ENCODE measurements at places on chromosomes 6 and 20.

DNA sequence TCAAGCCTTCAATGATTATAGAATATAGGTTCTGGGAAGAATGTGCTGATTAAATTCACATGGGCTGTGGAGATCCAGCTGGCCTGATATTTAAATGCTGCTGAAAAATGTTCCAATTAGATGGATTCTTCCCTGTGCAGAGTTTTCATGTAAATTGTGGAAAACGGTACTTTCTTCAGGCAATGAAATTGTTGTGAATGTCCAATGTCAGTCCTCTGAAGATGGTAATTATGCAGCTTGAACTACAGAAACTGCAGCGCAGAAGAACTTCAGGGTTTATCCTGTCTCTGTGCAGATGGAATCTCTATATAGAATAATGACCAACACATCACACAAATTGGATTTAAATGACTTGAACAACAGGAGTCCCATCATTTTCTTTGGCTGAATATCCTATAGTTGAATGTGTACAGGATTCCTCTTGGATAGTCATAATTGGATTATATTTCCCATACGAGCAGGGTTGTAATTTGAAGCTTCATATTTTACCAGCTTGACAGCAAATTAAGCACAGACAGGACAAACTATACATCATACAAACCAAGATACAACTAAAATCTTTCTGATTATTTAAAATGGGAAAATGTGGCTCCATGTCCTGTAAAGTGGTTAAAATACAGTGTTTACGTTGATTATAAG lies 82.3 kb downstream of the CAP2 start:
- DNase-seq = no peak

GRCh38 chr6:20207088-20207418 lies 5.2 kb downstream of the MBOAT1 start:
- no peak for DNase-seq

GRCh38 chr6:118984342-118984741 lies 49.4 kb upstream of the MCM9 start:
- no peak for DNase-seq

GRCh38 chr20:20344476-20344875 lies 23.4 kb upstream of the INSM1 start:
- no peak for DNase-seq

DNA sequence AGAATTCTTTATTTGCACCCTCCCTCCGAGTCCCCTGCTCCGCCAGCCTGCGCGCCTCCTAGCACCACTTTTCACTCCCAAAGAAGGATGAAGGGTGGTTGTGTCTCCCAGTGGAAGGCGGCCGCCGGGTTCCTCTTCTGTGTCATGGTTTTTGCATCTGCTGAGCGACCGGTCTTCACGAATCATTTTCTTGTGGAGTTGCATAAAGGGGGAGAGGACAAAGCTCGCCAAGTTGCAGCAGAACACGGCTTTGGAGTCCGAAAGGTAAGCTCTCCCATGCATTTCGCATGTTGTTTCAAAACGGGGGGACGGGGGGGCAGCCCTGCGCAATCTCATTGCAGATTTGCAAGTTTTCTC lies 357 bp downstream of the PCSK2 start:
- no peak for DNase-seq

DNA sequence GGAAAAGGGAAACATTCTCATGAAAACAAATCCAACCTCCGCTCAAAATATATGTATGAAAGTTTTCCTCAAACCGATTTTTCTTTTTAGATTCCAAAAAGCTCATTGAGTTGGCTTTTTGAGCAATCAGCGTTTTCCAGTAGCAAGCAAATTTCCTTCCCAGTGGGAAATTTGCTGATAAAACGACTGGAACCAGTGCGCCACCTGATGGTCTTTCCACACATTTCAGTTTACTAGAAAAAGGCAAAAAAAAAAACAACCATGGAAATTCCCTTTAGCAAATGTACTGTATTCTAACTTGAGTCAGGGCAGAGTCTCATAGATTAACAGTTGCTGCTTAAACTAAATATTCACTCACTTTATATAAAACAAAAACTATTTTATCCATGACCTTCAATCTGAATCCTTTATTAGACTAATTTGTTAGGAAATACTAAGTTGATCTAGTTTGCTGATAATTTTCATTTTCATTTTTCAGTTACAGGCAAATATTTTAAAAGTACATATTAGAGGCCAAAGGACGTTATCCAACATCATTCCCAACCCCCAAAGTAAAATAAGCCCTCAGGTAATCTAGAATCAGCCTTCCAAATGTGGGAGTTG lies 271.5 kb downstream of the FOXA2 start:
- DNase-seq = no peak

DNA sequence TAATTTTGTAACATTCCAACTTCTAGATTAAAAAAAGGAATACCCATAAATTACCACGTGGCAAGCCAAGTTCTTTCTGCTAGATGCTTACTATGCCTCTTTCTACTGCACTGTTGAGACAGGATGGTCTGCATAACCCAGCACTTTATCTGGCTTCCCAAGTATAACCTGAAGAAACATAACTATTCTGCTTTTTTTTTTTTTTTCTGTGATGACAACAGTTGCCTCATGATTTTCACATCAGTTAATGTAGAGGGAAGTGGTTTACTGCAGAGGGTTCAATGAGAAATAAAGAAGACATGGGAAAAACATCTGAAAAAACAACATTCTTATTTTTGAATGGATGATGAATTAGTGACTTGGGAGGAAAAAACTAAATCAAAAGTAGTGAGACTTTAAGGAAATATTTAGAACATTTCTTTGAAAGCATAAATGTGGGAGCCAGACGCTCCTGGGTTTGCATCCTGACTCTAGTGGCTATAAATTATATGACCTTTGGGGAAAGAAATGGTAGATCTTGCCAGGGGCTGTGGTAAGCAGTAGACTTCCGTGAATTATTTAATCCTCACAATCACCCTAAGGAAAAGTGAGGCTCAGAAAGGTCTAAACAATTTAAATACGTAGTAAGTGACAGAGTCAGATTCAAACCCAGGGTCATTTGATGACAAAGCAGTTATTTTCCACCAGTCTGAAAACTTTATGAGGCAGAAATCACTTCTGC lies 230.7 kb downstream of the PHACTR1 start:
- no peak for DNase-seq

GRCh38 chr6:43972179-43972912 lies 154.9 kb downstream of the MRPL14 start:
- no peak for DNase-seq

DNA sequence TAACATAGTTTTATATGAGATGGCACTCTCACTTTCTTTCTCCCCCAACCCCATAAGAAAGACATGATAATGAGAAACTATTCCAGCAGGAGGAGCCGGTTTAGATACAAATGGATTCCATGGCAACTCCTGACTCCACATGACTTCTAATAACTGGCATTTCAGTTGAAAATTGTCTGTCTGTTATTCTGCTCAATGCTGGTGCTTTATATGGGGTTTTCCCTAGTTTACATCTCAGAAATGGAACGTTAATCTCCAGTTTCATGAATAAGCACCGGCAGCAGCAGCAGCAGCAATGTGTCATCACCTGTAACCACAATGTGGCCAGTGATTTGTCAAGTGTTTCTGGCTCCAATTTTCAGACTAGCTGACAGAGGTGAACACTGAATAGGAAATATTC lies 8.0 kb upstream of the SIM1 start:
- no peak for DNase-seq

GRCh38 chr6:169618526-169619490 lies 83.0 kb downstream of the WDR27 start:
- DNase-seq = no peak

DNA sequence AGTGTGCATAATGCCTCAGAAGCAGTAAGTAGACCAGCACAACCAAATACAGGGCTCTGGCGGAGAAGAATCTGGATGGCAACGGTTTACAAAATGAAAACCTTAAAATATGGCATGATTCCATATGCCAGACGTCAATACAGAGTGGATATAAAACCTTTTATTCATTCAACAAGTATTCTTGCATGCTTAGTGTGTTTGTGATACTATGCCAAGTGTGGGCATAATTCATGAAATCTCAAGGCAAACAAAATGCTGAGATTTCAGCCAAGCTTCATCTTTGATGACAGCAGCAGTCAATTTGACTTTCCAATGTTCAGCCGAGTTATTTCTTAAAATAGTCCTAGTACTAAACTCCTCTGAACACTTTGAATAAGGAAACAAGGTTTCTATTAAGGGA lies 119.4 kb downstream of the CD24 start:
- no peak for DNase-seq

DNA sequence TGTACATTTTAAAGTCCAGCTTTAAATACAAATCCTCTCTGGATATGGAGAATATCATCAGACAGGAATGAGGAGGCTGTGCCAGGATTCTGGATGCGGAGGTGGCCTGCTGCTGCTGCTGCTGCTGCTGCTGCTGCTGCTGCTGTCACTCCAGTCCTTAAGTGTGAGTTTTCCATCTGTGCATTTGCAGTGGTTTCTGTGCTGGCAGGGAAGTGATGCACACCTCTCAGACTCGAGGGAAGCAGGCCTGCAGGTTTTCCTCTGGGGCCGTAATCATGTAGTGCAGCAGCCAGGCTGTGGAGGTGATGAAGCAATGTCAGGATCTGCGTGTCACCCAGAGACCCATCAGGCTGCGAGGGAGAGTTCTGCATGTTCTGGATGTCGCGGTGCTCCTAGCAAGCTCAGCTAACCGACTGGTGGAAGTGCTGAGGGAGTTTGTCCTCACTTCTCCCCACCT lies 32.0 kb downstream of the CFAP61 start:
- DNase-seq = no peak

GRCh38 chr6:40972814-40973213 lies 66.2 kb downstream of the UNC5CL start:
- no peak for DNase-seq

GRCh38 chr20:6691516-6691915 lies 76.0 kb upstream of the BMP2 start:
- no peak for DNase-seq

DNA sequence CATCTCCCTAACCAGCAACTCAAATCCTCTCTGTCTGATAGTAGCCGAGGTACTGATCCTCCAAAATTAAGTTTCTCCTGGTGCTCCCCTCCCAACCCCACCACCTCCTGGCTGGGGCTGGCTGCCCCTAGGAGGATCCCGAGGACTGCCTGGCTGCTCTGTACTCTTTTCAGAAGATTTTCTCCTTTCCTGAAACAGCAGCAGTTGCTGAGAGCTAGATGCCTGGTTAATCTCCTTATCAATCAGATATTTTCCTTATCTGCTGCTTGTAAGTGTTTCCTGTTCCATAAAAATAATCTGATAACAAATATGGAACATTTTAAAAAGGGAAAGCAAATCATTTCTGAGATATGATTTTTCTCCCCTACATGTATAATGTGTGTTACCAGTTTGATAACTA lies 52.8 kb downstream of the ZMYND8 start:
- no peak for DNase-seq

Data from stimulated activated CD4-positive, alpha-beta T cell treated with anti-CD3 and anti-CD28 coated beads, TNF-alpha, amount 100 ng/mL, for 1 hour (primary cell).